NCI-H69 (cell line): ENCODE measurements at places on chromosomes 3 and 15.

- no peak for DNase-seq
Measured at GRCh38 chr3:61637088-61638051, 76.0 kb downstream of the PTPRG start.

DNA sequence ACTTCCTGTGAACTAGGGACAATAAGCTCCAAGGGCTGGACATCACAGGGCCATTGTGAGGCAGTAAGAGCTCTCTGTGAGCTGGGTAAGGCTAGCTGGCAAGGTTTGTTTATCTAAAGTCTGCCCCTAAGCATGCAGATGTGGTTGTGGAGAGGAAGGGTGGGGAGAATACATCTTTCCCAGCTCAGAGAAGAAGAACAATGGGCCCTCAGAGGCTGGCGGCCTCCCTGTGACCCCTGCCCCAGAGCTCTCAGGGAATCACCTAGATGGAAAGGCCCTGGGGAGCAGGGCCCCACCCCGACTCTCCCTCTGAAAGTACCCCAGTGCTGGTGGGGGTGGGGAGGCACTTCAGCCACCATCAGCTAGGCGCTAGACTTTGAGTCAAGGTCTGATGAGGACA is 4.3 kb upstream of the AP3B2 start:
- no peak for DNase-seq

DNA sequence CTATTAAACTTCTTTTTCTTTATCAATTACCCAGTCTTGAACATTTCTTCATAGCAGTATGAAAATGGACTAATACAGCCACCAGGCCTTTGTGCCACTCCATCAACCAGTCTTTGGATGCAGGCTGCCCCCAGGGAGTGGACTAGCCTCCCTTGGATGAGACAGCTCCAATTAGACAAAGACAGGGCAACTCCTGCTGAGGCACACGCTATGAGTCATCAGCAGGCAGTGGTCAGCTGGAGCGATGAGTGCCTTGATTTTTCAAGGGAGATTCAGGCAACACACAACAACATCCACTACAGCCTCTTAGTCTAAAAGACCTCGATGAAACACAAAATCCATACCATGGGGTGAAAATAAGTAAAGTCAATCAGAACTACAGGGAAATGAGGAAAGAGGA is 160.1 kb downstream of the ARRDC4 start:
- no peak for DNase-seq

- no peak for DNase-seq
Measured at GRCh38 chr15:68404056-68404798, 27.7 kb downstream of the ITGA11 start.
